ENCODE measurements at places on chromosomes 2 and 18.

- H3K4me3 ChIP-seq = peak overlapping the region; percentile 93
- peak overlapping the region; percentile 88 for H3K27ac ChIP-seq
- no peaks in the 10 kb centered on the region for H3K27me3 ChIP-seq
- DNase-seq = no peak
- H3K4me1 ChIP-seq = peaks cover 24% of the 10 kb centered on the region
These were observed 1.0 kb upstream of the PPP4R3B start for GRCh38 chr2:55618275-55619055.

DNA sequence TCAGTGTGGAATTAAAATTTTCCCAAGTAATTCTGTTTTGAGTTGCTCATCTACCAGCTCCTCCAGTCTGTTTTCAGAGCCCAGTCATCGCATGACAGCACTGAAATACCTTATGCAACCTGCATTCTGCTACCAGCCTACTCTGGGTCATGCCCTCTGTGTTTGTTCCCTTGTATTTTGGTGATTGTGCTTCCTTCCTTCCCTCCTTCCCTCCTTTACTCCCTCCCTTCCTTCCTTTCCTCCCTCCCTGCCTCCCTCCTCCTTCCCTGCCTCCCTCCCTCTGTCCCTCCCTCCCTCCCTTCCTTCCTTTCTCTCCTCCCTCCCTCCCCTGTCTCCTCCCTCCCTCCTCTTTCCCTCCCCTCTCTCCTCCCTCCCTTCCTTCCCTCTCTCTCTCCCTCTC lies 289.6 kb downstream of the CDH2 start:
- H3K36me3 ChIP-seq = no peaks in the 10 kb centered on the region
- no peak for DNase-seq
- H3K4me3 ChIP-seq = no peak overlapping the region
- no peak overlapping the region for H3K27ac ChIP-seq

DNA sequence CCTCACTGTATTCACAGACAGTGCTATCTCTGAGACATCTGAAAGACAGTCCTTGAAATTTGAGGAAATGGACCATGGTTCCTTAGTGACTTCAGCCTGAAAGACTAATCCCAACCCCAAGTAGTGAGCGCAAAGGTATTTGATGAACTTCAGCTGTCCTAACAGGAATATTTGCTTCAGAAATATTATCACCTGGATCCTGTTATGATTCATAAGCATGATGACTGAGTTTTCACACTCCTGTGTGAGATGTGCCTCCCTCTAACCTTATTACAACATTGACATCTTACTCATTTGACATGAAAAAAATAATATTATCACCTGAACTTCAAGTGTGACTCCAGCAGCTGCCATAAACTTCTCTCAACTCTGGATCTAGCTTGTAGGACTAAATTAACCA lies 11.6 kb upstream of the MRPL19 start:
- no peak overlapping the region for H3K4me3 ChIP-seq
- H3K36me3 ChIP-seq = no peaks in the 10 kb centered on the region
- no peak for DNase-seq
- no peaks in the 10 kb centered on the region for H3K27me3 ChIP-seq
- H3K27ac ChIP-seq = no peak overlapping the region

GRCh38 chr2:128525653-128526052 lies 207.0 kb upstream of the HS6ST1 start:
- no peak for DNase-seq
- no peak overlapping the region for H3K4me3 ChIP-seq
- H3K27ac ChIP-seq = no peak overlapping the region
- H3K4me1 ChIP-seq = no peaks in the 10 kb centered on the region
- H3K27me3 ChIP-seq = no peaks in the 10 kb centered on the region
- no peaks in the 10 kb centered on the region for H3K36me3 ChIP-seq

GRCh38 chr18:46360866-46361265 lies 256.7 kb downstream of the HAUS1 start:
- H3K27me3 ChIP-seq = no peaks in the 10 kb centered on the region
- H3K36me3 ChIP-seq = no peaks in the 10 kb centered on the region
- no peak overlapping the region for H3K4me3 ChIP-seq
- no peak for DNase-seq

DNA sequence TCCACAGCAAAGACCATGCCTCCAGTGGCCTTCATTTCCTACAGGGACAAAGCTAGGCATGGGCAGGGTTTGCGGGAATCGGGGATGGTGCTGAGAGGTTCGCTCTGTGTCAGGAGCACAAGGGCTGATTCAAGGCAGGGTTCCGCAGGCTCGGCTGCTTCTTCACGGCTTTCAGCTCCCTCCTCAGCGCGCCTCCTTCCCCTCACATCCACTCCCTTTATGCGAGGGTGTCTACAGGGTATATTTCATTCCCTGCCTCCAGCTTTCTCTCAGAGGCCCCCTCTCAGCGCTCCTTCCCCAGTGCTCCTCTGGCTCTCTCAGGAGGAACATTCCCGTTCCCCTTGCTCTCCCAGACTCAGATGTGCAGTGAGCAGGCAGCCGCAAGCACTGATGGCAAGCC lies 78.7 kb upstream of the ASB18 start:
- H3K27me3 ChIP-seq = no peaks in the 10 kb centered on the region
- DNase-seq = no peak
- H3K4me1 ChIP-seq = no peaks in the 10 kb centered on the region
- no peak overlapping the region for H3K4me3 ChIP-seq
- no peaks in the 10 kb centered on the region for H3K36me3 ChIP-seq

- no peak overlapping the region for H3K4me3 ChIP-seq
- H3K36me3 ChIP-seq = no peaks in the 10 kb centered on the region
- no peak for DNase-seq
- H3K27me3 ChIP-seq = no peaks in the 10 kb centered on the region
- no peak overlapping the region for H3K27ac ChIP-seq
- H3K4me1 ChIP-seq = peaks cover 15% of the 10 kb centered on the region
These were observed 66.6 kb downstream of the SPTBN1 start for GRCh38 chr2:54522624-54523281.

- no peak for DNase-seq
- no peaks in the 10 kb centered on the region for H3K36me3 ChIP-seq
- H3K27ac ChIP-seq = peak overlapping the region; percentile 5
- no peaks in the 10 kb centered on the region for H3K27me3 ChIP-seq
- peaks cover 45% of the 10 kb centered on the region for H3K4me1 ChIP-seq
These were observed 75.4 kb downstream of the CD8B2 start for GRCh38 chr2:106562268-106563186.

DNA sequence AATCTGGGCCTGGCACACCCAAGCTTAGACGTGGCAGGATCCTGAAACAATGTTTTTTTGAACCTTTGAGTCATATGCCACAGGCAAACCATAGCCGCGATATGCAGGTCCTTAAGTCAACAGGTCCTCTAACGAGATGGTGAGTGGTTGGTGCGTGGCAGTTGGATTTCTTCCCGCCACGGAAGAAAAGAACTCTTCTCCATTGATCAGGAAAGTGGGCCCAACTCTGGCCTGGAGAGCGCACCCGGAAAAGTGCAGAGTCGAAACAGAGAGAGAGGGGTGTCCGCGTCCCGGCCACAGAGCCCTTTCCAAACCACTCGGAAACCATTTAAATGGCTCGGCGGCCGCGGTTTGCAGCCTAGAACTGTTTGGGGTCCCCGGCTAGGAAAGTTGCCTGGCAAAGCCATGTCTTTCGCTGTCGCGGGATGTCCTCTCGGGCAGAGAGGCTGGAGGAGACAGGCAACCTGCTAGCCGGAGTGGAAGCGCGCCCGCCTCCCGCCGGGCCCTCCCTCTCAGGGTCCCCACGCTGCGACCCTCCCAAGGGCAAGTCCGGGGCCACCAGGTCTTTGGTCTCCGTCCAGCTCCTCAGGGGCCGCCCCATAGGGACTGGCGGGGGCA lies 777 bp downstream of the GALNT3 start:
- DNase-seq = no peak
- peaks cover 4% of the 10 kb centered on the region for H3K4me1 ChIP-seq
- H3K27me3 ChIP-seq = no peaks in the 10 kb centered on the region
- peak overlapping the region; percentile 77 for H3K4me3 ChIP-seq
- H3K27ac ChIP-seq = no peak overlapping the region
- no peaks in the 10 kb centered on the region for H3K36me3 ChIP-seq

DNA sequence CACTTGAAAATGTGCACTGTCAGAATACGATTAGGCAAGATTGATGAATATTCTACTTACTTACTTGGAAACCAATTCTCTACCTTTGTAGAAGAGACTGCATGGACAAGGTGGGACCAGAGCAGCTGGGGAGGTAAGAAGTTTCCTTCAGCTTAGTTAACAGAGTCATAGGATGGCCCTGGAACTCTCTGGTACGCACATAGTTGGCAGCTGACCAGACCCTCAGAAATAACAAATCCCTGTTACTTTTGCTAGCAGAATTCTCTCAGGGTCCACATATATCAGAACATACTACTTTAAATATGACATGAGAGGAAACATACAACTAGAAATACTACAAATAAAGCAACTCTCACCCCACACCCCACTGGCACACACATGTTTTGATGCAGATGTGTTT lies 24.8 kb upstream of the STAT1 start:
- H3K27ac ChIP-seq = no peak overlapping the region
- H3K4me3 ChIP-seq = no peak overlapping the region
- H3K27me3 ChIP-seq = no peaks in the 10 kb centered on the region
- no peak for DNase-seq

- H3K4me3 ChIP-seq = no peak overlapping the region
- H3K27me3 ChIP-seq = no peaks in the 10 kb centered on the region
- no peaks in the 10 kb centered on the region for H3K4me1 ChIP-seq
- DNase-seq = no peak
- H3K27ac ChIP-seq = no peak overlapping the region
These were observed 80.8 kb downstream of the NAT8 start for GRCh38 chr2:73561422-73561821.

GRCh38 chr18:44592639-44593038 lies 88.0 kb upstream of the SETBP1 start:
- H3K4me3 ChIP-seq = no peak overlapping the region
- H3K27ac ChIP-seq = no peak overlapping the region
- DNase-seq = no peak
- no peaks in the 10 kb centered on the region for H3K27me3 ChIP-seq

GRCh38 chr2:241357531-241357930 lies 1.4 kb downstream of the FARP2 start:
- H3K36me3 ChIP-seq = peaks cover 6% of the 10 kb centered on the region
- H3K27ac ChIP-seq = no peak overlapping the region
- no peaks in the 10 kb centered on the region for H3K27me3 ChIP-seq
- peak overlapping the region; percentile 91 for H3K4me3 ChIP-seq
- DNase-seq = no peak
- H3K4me1 ChIP-seq = peaks cover 28% of the 10 kb centered on the region

DNA sequence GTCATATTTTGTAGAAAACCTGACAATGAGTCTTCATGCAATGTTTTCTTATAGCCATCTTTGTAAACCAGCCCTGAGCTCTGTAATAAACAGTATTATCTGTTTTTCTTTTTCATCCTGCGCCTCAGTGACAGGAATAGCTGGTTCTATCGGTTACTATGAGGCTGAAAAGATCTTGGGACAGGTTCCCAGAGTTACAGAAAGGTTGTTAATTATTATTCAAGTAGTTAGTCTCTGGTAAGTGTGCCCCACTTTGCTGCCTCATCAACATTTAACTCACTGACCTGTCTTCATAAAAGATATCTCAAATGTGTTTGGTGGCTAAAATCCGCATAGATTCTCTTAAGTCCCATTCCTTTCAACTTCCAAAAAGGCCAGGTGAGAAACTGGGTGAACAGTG lies 18.6 kb downstream of the ACAA2 start:
- no peak overlapping the region for H3K4me3 ChIP-seq
- no peak overlapping the region for H3K27ac ChIP-seq
- no peaks in the 10 kb centered on the region for H3K4me1 ChIP-seq
- H3K36me3 ChIP-seq = peaks cover 43% of the 10 kb centered on the region
- no peak for DNase-seq

- no peaks in the 10 kb centered on the region for H3K4me1 ChIP-seq
- no peak overlapping the region for H3K27ac ChIP-seq
- H3K4me3 ChIP-seq = no peak overlapping the region
- H3K36me3 ChIP-seq = peaks cover 6% of the 10 kb centered on the region
- H3K27me3 ChIP-seq = no peaks in the 10 kb centered on the region
- DNase-seq = no peak
These were observed 130.4 kb downstream of the COL4A4 start for GRCh38 chr2:227033471-227034148.

DNA sequence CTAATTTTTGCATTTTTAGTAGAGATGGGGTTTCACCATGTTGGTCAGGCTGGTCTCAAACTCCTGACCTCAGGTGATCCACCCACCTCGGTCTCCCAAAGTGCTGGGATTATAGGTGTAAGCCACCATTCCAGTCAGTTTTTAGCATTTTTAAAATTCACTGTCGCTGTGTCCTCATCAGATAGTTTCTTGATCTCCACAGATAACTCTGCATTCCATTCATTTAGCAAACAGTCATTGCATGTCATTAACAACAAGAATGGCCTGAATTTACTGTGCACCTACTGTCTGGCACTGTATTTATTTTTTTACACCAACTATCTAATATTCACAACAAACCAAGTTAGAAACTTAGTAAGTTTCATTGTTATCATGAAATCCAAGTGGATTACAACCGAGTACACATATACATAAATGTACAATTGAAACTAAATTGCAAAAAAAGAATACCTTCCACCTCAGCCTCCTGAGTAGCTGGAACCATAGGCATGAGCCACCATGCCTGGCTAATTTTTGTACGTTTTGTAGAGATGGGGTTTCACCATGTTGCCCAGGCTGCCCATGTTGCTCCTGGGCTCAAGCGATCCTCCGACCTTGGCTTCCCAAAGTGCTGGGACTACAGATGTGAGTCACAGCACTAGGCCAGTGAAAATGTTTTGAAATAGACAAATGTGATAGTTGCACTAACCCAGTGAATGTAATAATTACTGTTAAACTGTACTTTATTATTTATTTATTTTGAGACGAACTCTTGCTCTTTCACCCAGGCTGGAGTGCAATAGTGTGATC lies 4.3 kb downstream of the MCEE start:
- no peaks in the 10 kb centered on the region for H3K27me3 ChIP-seq
- no peaks in the 10 kb centered on the region for H3K36me3 ChIP-seq
- H3K4me3 ChIP-seq = no peak overlapping the region
- H3K27ac ChIP-seq = no peak overlapping the region

- no peak overlapping the region for H3K27ac ChIP-seq
- H3K36me3 ChIP-seq = no peaks in the 10 kb centered on the region
- no peaks in the 10 kb centered on the region for H3K27me3 ChIP-seq
- no peaks in the 10 kb centered on the region for H3K4me1 ChIP-seq
- DNase-seq = no peak
These were observed 43.0 kb upstream of the PLA2R1 start for GRCh38 chr2:160105366-160105765.

GRCh38 chr18:13388586-13389490 lies 170.3 kb downstream of the LDLRAD4 start:
- H3K27me3 ChIP-seq = no peaks in the 10 kb centered on the region
- H3K27ac ChIP-seq = peak overlapping the region; percentile 58
- no peak overlapping the region for H3K4me3 ChIP-seq
- H3K36me3 ChIP-seq = no peaks in the 10 kb centered on the region
- no peak for DNase-seq

DNA sequence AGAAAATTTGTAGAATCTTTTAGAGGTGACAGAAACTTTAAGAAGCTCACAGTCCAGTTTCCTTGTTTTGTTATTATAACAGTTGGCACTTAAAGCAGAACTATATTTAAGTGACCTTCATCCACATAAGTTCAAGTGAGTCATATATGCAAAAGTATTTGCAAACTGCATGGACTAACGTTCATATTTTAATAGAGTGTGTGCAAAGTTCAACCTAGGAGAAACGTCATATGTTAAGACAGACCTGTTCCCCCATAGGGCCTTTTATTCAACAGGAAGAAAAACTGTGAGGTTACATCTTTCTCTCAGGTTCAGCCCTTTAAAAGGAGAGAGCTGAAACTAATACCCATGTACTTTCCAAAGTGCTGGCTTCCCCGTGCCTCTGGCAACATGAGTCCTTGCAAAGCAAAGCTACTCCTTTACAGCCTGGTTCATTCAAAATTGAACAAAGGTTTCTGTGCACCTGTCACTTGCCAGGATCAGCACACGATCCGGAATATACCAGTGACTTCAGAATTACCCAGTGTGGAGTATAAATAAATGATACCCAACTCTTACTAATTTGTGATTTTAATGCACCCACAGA lies 280.0 kb upstream of the RAB12 start:
- no peaks in the 10 kb centered on the region for H3K36me3 ChIP-seq
- H3K27ac ChIP-seq = no peak overlapping the region
- no peak for DNase-seq
